Muscle of back (tissue), 13 donors: ENCODE measurements at places on chromosomes 3 and 15.

DNA sequence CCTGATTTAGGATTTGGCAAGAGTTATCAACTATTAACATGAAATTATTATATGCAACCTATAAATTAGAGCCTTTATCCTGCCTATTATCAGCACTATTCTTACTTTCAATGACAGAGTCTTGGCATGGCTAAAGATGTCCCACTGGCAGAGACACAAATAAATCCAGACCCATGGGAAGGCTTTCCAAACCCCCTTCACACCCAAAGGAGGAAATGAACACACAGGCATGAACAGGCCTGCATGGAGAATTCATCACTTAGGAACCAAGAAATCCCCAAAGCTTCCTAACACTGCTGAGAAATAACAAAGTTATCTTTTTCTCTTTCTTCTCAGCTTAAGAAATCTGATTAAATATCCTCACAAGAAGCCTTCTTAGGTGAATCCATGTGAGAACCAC, 213.9 kb downstream of the OCA2 start:
- DNase-seq = no peak

- DNase-seq = no peak
Observed at GRCh38 chr3:72814308-72814707, 33.9 kb downstream of the SHQ1 start.

GRCh38 chr3:160643994-160644393, 33.0 kb upstream of the ARL14 start:
- DNase-seq = no peak

DNA sequence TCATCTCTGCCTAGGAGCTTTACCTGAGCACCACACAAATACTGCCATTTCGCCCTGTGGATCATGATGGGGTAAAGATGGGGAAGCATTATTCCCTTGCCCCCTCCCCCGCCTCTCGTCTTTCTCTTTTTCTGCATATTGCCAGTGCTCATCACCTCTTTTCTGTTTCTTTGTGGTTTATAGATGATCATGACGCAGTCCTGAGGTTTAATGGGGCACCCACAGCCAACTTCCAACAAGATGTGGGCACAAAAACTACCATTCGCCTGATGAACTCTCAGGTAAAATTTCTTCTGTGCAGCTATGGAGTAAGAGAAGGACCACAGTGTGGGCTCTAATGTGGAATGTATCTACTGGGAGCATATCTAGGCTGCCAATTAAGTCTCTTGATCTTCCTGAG, 88.2 kb downstream of the RPL39L start:
- no peak for DNase-seq

GRCh38 chr15:56425976-56426375, 39.0 kb downstream of the MNS1 start:
- DNase-seq = no peak

DNA sequence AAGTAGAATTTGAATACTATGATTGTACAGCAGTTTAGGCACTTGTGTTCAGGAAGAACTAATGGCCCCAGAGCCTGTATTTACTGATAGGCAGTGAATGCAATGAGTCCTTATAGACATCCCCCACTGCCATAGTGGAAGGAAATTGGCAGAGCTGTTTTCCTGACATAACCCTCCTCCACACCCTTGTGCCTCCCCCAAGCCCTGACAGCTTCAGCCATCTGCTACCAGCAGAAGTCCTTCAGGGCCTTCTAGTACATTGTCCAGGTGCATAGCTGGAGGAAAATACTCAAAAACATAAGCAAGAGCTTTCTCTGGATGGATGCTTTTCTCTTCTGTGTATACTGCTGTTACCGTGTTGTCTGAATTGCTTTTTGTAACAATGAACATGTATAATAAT, 20.6 kb downstream of the ARHGAP31 start:
- DNase-seq = no peak

- DNase-seq = no peak
Observed at GRCh38 chr15:31485431-31485830, 158.8 kb downstream of the KLF13 start.

- no peak for DNase-seq
Observed at GRCh38 chr3:149020839-149021252, 29.5 kb downstream of the GYG1 start.
